Activated CD4-positive, alpha-beta T cell treated with anti-CD3 and anti-CD28 coated beads for 36 hours (primary cell): ENCODE measurements at places on chromosomes 3 and 15.

- peak; percentile 27 for DNase-seq
These were observed 192.3 kb downstream of the IGSF11 start for GRCh38 chr3:118842147-118842863.

DNA sequence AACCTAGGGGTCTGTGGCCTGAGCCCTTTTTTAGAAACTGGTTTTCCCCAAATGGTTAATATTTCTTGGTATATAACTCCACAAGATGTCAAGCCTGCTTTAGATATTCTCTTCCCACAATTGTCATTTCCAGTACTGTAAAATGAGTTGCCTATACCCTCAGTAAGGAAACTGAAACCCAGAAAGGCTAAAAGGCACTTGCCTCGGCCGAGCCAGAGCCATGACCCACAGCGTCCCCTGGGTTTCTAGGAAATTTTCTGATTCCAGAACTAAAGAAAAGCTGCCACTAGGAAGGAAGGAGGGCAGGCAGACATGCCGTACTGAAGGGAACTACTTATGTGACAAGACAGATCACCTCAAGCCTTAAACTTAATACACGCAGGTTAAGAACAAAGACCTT, 59.1 kb downstream of the ATP8B4 start:
- no peak for DNase-seq

DNA sequence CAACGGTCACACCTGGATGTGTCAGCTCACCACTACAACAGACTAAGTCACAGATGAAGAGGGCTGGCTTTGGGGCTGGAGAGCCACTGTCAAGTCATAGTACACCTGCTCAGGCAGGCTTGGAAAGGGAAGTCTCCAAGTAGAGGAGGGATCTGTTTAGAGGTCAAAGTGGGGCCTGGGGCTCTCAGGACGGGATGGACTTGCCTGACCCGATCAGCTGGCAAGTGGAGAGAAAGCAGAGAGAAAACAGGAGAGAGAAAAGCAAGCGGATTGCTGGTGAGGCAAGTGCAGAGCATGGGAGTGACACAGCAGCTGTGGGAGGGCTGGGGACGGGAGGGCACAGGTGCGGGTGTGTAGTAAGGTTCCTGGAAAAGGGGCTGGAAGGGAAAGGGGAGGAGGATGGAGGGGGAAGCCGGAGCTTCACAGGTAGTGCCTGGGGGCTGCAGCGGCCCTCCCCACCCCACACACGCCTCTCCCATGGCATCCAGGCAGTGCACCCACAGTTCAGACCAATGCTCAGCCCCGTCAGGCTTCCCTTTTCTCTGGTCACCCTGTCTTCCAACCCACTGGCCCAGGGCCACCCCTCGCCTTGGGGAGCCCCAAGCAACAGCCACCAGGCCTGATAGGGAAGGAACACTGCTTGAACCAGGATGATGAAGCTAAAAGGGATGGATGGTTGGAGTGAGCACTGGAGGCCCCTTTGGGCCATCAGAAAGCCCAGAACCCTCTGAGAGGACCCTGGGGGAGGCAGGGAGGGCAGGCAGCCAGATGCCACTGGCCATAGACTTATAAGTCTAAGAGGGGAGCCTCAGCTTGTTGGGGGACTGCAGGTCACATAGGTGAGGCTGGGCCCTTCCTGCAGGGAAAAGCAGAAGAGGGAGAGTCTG, 8.5 kb downstream of the RPS17 start:
- DNase-seq = no peak

DNA sequence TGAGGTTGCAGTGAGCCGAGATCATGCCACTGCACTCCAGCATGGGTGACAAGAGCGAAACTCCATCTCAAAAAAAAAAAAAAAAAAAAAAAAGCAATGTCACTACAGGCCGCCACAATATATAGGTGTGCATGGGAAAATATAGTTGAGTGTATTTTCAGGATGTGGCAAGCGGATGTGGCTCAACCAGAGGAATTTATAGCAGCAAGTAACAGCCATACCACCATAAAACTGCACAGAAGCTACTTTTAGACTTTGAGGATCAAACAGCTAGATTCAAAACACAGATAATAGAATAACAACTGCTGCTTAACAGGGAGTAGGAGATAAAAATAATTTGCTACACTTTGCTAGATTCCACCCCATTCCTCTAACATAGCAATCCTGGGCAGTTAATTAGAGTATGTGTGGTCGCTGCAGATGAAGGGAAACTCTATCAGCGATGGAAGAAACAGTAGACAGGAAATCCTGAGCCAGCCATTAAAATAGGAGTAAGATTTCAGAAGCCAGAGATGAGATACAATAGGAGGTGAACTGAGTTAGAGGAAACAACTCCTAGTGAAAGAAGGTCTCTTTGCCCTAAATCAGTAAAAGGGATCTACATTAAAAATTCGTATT, 318.7 kb upstream of the STT3B start:
- peak; percentile 48 for DNase-seq

GRCh38 chr3:184836090-184836822, 24.3 kb downstream of the VPS8 start:
- DNase-seq = no peak

DNA sequence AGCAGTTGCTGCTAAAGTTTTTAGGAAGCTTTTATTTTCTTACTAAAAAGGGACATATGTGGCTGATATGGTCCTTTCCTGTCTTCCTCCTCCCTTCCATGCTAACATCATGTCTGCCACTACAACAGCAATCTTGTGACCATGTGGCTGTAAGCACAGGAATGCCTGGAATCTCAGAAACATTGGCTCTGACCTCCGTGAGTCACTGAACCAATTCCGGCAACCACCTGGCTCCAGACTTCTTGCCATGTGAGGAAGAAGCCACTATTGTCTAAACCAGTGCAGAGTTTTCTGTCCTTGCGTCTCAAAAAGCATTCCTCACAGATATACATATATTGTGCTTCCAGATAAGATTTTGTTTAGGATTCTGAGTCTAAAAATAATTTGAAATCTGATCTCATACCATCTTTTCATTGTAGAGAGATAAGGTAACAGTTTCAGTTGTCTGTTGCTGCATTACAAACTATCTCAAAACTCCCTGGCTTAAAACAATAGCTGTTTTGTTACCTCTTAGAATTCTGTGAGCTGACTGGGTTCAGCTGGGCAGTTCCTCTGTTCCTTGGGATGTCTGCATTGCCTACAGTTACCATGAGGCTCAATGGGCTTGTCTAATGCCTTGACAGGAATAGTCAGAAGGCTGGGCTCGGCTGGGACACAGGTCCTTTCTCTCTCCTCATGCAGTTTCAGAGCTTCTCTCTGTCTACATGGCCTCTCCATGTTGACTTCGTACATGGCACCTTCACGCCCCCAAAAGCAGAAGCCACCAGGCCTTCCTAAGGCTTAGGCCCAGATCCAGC, 77.3 kb upstream of the MAGI1 start:
- DNase-seq = no peak

DNA sequence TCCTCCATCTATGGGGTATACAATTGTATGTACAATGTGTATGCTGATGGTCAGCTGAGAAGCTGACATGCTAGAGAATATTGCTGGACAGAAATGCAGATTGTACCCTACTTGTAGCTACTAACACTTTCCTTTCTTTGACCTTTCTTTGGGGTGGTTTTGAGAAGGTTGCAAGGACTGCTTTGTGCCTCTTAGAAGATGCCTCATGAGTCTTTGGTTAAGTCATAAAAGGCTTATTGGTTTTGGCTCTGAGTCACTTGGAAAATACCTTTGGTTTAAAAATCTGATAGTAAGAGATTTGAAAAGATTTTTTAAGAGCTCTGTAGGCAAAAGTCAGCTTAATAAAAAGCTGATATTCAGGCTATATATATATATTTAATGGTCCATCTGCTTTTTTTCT, 71.5 kb downstream of the ZMAT3 start:
- no peak for DNase-seq

DNA sequence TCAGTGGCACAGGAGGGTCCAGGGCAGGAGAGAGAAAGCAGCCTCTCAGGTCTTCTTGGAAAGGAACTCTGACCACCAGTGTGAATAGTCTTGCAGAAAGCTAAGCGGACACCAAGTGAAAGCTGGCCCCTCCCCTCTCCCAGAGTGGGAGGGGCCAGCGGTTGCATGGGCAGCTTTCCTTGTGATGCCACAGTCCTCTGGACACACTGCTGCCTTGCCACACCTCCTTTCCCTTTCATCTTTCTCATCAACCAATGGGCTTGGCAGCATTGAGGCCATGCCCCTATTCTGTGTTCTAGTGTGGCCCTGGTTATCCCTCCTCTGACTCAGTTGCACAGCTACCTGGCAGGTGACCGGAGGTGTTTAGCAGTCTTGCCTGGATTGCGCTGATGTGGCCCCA, 49.7 kb upstream of the GOLGA6B start:
- no peak for DNase-seq

DNA sequence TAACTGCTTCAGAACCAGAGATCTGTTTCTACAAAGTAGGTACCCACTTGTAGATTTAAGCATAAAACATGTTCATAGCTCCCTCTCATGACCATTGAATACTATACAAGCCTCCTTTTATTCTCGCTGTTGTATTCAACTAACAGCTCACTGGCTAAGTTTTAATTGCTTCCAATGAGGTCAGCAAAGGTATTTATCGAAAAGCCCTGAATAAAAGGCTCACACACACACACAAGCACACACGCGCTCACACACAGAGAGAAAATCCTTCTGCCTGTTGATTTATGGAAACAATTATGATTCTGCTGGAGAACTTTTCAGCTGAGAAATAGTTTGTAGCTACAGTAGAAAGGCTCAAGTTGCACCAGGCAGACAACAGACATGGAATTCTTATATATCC, at the start of gene FGF7:
TSS of gene FGF7 (plus strand) at position 222 of the 400 bp plus-strand sequence. CDS start 1,056 bp downstream, outside the sequence.
- DNase-seq = no peak

- no peak for DNase-seq
These were observed 121.6 kb downstream of the OPA1 start for GRCh38 chr3:193714523-193715137.

- no peak for DNase-seq
These were observed 42.1 kb upstream of the HES1 start for GRCh38 chr3:194093842-194094241.

- no peak for DNase-seq
These were observed 10.9 kb upstream of the PXK start for GRCh38 chr3:58321791-58322190.

DNA sequence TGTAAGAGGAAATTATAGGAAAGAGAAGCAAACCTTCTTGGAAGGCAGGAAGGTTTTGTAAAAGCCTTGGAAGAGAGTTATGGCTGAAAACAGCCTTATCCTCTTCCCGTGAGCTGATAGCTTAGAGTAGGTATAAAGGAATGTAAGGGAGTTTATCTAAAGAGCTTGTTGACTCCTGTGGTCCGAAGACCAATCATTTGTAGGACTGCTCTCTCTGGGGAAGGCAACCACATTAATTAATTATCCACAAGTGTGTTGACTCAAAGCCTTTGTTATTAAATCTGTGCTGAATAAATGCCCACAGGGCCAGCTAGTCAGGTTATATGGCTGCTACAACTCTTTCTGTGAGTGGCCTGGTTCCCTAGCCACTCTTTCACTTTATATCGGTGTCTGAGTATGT, 452.1 kb upstream of the RASGRP1 start:
- no peak for DNase-seq

- DNase-seq = no peak
These were observed 29.0 kb upstream of the FGD5 start for GRCh38 chr3:14789640-14790285.

GRCh38 chr3:15479400-15480224, 41.9 kb downstream of the COLQ start:
- no peak for DNase-seq

- DNase-seq = no peak
These were observed 30.9 kb downstream of the RBMS3 start for GRCh38 chr3:29311795-29312194.

- no peak for DNase-seq
These were observed 6.3 kb upstream of the MUC20 start for GRCh38 chr3:195714380-195715011.

DNA sequence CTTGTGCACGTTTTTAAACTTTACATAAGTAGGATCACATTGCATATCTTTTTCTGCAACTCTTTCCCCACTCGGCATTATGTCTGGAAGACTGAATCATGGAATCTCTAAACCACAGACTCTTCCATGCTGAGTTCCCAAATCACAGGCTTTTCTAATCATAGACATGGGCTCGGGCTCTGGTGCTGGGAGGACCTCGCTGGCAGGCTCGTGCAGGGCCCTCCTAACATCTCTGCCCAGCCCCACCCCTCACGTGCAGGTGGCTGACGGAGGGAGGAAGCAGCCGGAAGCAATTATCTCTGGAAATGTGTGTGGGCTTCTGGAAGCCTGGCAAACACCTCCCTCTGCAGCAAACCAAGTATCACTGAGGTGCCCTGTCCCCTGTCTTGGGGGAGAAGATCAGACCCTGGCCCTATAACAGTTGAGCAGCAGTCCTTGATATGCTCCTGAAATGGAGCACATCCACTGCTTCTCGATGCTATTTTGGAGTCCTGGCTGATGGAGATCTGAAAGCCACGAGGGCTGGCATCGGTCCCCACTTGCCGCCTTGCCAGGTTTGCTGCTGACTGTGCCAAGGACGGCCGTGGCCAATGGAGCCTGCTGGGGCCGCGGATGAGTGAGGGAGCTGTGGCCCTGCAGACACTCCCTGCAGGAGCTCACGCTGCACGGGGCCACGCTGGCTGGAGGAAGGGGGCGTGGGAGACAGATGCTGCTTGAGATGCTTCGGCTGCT, 4.4 kb upstream of the IQSEC1 start:
- DNase-seq = no peak

GRCh38 chr15:47820747-47821319, 103.5 kb downstream of the SEMA6D start:
- no peak for DNase-seq

DNA sequence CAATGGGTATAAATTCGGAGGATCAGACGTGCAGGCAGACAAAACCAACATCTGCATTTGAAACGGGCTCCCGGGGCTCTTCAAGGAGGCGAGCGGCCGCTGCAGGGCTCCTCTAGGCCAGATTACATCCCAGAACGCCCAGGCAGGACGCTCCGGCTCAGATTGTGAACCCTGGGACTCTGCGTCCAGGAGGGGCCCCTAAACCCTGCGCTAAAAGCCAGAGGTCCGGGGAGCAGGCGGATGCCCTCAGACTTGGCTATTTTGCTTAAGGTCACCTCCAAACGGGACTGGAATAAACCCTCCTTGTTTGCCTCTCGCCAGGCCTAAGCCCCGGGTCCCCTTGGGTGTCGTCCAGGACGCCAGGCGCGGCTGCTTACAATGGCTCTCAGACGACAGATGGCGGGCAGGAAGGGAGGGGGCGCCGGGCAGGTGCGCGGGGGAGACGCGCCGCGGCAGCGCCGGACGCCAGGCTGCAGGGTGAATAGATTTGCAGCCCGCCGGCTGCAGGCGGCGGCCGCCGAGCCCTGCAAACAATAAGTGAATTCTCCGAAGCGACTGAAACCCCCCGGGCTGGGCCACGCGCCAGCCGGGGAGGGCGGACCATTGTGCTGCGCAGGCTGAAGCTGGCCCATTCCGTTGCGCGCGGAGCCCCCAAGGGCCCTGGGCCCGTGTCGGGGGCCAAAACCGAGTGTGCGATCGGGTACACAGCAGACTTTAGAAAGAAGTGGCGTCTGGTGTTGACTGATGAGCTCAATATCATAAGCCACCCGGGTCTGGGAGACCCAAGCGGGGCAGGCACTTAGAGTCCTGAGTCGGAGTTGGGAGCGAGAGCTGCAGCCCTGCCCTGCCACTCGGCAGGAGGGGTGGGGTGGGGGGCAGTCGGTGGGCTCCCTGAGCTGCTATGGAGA, 32.3 kb upstream of the AMOTL2 start:
- peak; percentile 17 for DNase-seq
